NCI-H187 (cell line): ENCODE measurements at places on chromosomes 4 and X.
A peak's percentile ranks its signal among the peaks of the same experiment; 100 is the strongest.

- DNase-seq = no peak
Observed at GRCh38 chr4:22091352-22091717, 142.8 kb upstream of the KCNIP4 start.

DNA sequence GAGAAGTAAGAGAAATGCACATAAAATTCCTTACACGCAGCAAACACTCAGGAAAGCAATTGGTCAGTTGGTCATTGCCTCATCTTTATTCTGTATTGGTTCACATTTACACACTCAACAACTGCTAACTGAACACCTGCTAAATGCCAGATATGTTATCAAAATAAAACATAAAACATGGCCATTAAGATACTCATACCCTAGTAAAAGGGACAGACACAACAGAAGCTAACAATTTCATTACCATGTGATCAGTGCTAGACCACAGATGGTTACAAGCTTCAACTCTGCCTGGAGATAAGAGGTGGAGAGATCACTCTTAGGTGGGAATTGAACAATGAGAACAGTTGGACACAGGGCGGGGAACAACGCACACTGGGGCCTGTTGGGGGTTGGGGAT, 26.2 kb downstream of the TEC start:
- no peak for DNase-seq

DNA sequence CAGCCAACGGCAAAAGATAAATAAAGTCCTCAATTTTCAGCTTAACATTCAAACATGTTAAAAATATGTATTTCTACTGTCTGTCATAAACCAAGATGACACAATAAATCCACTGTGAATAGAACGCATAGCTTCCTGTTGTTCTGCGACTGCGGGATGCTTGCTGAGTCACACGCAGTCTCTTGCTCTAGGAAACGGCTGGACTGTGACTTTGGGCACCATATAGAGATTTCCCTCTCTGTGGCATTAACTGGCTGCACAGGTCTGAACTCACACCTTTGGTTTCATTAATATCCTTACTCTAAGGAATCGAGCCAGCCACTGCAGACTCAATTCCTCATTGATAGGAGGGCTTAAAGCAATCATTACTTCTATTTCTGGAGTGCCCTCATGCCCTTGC, 8.4 kb downstream of the BEND4 start:
- no peak for DNase-seq

DNA sequence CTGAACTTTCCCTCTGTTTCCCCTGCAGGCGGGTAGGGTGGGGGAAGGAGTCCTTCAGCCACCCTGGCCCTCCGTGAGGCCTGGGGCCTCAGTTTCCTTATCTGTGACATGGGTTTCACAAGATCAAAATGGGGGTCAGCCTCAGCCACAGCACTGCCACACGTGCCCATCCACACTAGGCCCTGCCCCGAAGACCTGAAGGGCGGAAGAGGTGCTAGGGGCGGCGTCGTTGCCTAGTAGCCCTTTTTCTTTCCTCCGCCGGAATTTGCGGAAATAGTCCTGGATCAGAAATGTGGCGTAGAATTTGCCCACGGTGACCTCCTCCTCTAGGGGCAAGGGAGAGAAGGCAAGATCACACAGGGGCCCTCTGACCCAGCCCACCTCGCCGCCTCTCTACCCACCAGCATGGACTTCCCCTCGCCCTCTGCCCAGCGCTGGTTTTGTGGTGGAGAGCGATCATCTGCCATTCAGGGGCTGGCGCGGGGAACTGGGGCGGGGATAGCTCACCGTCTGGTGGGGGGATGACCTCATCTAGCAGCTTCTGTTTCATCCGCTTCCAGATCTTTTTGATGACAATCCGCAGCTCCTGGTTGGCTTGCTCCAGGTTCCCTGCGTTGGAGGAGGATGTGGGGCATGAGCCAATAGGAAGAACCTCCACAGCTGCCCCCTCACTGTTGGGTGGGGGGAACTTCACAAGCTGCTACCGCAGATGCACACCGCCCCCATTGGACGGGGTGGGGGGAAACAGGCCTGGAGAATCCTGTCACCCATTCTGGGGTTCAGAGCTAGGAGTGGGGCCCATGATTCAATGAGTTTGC, 9.7 kb upstream of the SYP start:
- no peak for DNase-seq

DNA sequence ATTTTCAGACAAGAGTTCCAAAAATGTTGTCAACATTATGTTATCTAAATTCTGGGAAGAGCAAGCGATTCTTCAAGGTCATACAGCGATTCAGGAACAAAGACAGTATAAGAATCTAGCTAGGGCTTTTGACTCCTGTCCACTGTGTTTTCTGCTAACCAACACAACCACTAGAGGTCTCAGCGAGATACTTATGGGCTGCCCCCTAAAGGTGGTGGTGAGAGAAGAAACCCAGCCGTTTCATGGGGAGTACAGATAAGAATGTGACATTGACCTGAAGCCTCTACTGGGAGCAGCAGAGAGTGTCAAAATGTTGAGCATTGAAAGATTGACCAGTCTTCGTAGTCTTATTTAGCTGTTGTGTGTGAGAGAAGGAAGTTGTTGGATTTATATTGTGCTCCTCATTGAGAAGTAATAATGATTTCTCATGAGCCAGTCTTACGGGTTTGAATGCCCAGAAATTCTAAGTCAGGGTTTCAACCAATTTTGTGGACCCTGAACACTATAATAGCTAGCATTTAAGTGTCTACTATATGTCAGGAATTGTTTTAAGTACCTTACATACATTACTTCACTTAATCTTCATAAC, 168.3 kb downstream of the SPRY1 start:
- DNase-seq = no peak

DNA sequence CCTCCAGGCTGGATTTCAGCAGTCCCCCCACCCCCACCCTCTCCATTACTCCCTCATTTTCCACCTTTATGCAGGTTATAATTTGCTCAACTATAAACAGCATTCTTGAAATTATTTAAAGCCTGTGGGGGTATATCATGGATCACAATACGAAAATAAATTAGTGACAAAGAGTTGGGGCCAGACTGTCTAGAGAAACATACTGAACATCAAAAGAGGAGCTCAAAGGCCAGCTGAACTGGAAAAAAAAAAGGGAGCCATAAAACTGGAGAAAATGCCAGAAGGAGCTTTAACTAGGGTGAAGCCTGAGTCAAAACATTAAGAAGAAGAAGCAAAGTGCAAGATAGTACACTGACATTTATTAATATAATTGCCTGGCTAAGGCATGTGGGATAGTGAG, 137.8 kb downstream of the ANTXR2 start:
- no peak for DNase-seq

- DNase-seq = no peak
Observed at GRCh38 chr4:108113229-108113628, 55.5 kb downstream of the LEF1 start.

- no peak for DNase-seq
Observed at GRCh38 chr4:6647582-6648230, 7.2 kb downstream of the MRFAP1 start.

- DNase-seq = no peak
Observed at GRCh38 chrX:102341867-102342266, 94.9 kb downstream of the NXF2 start.

GRCh38 chr4:127237581-127237980, 395.2 kb upstream of the INTU start:
- no peak for DNase-seq

DNA sequence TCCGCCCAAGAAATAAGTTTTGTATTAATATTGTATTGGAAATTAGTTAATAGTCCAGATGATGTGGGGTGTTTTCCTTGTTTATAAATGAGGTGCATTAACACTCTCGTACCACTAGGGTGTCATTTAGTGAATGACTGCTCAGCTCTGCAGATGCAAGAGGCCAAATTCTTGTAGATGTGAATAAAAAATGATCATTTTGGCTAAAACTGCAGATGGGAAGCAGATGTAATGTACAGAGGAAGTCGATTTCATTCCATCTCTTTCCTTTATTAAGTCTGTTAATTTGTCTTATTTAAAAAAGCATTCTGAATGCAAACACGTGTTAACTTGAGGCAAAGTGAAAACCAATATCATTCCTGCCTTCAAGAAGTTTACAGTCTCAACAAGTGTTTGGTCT, 108.1 kb downstream of the DHX15 start:
- DNase-seq = no peak

- no peak for DNase-seq
Observed at GRCh38 chr4:13917015-13917414, 289.5 kb upstream of the BOD1L1 start.

DNA sequence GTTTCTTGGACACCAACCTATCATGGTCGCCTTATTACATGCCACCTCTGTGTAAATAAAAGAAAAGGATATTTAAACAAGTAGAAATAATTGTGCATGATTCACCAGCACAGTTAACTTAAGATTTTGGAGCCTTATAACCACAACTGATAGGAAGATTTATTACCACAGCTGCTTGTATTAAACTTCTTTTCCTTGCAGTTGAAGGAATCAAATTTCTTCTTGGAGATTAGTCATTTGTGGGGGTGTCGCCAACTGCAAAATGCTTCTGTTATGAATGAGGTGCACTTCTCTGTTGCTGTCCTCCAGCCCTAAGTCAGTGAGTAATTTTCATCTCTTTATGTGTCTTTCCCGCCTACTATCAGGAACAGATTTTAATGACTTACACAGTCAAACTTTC, 73.3 kb downstream of the OR13H1 start:
- DNase-seq = no peak

GRCh38 chrX:44042116-44042515, 68.9 kb upstream of the NDP start:
- no peak for DNase-seq

GRCh38 chr4:79650217-79650616, 242.2 kb upstream of the GK2 start:
- DNase-seq = no peak

DNA sequence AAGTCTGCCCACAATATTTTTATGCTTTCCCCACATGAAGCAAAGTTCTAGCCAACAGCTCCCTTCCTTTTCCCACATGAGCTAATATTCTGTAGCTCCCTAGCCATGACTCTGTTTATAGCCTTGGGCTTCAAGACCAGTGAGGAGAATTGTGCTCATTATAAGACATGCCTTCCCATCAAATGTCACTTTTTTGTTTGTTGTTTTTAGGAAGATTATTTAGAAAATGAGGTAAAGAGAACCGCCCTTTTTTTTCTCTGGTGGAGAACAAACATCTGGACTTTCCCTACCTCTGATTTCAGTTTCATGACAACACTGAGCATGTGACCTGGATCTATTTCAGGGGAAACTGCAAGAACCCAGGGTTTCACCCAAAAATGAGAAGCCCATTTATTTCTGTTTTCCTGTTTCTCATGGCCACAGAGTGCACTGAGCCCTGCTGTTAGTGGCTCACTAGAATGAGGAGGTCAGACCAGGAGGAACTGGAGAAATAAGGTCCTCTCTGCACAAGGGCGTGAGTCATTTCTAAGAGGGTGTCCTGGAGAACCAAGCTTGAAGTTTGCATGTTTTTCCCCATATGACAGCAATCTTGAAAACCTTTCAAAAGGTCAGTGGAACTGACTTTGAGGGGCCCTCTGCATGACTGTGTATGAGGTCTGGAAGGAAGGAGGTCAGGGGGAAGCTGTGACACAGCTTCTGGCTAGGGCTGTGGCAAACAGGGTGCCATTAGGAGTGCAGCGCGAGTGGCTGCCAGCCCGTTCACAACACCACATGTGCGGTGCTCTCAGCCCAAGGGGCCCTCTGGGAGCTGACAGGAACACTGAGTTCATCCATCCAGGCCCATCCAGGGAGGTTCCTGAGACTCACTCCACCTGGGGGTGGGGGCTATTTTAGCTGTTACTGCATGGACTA, 55.2 kb downstream of the CHST7 start:
- DNase-seq = no peak

DNA sequence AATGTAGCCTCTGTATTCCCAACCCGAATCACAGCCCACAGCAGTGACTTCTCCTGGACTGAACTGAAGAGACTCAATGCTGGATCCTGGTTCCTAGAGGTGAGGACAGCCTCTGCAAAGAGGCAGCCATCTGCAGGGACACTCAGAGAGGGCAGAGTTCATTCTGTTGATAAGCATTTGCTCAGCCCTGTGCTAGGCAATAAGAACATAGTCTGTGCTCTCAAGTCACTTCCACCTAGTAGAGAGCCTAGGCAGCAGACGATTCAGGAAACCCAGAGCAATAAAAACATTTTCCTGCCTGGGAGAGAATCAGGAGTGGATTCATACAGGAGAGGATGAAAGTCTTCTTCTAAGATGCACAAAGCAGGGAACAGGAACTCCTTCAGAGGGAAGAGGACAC, 4.3 kb downstream of the GDPD2 start:
- no peak for DNase-seq

GRCh38 chr4:85861064-85861765, 386.3 kb downstream of the ARHGAP24 start:
- DNase-seq = no peak

- DNase-seq = peak; percentile 18
Observed at GRCh38 chrX:102155806-102156179, at the start of gene BEX5. Gene BEX5, minus strand, starts transcription at chrX:102155977. Its CDS starts 1,712 bp downstream, at chrX:102154265.

DNA sequence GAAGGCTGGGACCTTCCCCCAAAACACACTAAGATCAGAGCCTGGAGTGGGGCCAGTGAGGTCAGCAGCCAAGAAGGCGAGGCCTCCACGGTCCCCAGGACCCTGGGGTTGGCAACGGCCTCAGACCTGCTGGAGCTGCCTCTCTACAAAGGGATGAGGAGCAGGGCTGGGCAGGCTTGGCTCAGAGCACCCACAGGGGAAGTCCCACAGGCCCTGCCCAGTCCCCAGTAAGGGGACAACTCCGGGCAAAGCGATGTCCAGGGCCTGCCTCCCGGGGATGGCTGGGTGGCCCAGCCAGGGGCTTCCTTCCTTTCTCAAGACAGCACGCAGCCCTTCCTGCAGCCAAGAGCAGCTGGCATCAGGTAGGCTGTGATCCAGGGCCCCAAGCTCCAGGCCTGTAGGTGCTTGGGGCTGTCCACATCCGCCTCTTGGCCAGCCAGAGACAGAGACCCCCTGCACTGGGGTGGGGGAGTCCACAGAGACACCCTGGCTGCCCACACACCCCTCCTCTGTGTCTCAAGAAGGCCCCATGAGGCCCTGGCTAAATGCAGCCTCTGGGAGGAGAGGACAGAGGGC, 5.7 kb downstream of the MXD4 start:
- DNase-seq = no peak

- DNase-seq = no peak
Observed at GRCh38 chr4:38529189-38530115, 134.5 kb upstream of the KLF3 start.

- DNase-seq = peak; percentile 62
Observed at GRCh38 chr4:575281-576141, 584 bp downstream of the TMEM271 start.

GRCh38 chrX:25018682-25019081, 2.9 kb upstream of the ARX start:
- DNase-seq = no peak

GRCh38 chr4:41360921-41361793, 104.4 kb downstream of the UCHL1 start:
- peak; percentile 40 for DNase-seq

GRCh38 chr4:143260750-143261149, 75.9 kb upstream of the GAB1 start:
- DNase-seq = no peak

DNA sequence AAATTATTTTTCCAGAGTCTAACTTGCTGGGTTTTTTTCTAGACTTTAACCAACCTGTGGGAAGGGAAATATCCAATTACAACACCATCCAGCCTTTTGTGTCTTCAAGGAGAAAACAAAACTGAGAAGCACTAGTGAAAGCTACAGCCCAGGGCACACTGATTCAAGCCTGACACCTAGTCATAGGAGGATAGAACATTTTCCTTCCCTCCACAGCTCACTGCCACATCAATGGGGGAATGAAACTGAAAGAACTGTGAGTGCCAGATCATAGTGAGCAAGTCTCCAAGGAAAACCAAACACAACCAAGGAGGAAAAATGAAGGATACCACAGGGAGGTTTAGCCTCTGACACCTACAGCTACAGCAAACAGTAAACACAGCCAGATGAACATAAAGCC, 43.3 kb upstream of the MAGEA8 start:
- DNase-seq = no peak

GRCh38 chrX:118049713-118050112, 66.9 kb downstream of the KLHL13 start:
- DNase-seq = no peak
